8988T (cell line): ENCODE measurements at places on chromosomes 16 and 17.

- DNase-seq = no peak
These were observed 3.7 kb upstream of the PYCR1 start for GRCh38 chr17:81940538-81941483.

DNA sequence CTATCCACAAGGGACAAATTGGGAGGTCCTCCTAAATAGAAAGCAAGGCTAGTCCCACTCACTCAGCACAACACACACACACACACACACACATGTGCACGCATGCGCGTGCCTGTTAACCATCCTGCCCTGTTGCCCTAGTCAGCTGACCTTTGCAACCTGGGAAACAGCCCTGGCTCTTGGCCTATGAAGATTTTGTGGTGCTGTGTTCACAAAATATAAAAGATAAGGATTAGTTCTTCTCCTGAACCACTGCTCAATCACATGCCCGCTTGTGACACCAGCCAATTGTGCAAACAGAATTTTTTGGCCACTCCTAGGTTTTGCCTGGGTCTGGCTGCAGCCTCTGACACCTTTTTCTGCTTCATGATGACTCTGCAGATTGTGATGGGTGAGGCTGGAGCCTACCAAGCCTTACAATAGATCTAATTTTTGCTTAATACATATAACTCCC, 3.3 kb upstream of the CES1 start:
- no peak for DNase-seq

DNA sequence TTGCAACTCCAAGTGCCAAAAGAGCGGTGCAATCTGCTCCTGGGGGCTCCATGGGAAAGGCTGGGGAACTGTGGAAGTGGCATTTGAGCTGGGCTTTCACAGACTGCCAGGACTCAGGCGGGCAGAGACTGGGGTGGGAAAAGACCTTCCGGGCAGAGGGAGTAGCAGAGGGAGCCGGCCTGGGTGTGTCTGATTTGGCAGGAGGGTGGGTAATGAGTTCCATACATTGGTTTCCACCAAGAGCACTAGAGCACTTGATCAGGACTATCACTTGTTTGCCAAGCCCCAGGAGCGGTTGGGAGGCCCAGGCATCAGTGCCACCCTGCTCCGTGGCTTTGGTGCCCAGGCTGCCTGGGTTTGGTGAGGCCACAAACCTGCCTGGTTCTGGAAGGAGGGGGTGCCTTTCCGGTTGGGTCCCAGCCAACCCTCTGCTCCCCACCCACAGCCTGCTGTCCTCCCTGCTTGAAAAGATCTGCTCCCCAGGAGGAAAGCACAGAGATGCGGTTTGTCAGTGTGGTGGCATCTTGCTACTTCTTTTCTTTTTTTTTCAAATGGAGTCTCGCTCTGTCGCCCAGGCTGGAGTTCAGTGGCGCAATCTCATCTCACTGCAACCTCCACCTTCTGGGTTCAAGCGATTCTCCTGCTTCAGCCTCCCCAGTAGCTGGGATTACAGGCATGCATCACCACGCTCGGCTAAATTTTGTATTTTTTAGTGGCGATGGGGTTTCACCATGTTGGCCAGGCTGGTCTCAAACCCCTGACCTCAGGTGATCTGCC, 3.5 kb upstream of the TRIM47 start:
- no peak for DNase-seq

GRCh38 chr16:57948027-57948426, 22.9 kb downstream of the CNGB1 start:
- DNase-seq = no peak

- no peak for DNase-seq
These were observed 56.8 kb downstream of the TMEM114 start for GRCh38 chr16:8533509-8533908.

DNA sequence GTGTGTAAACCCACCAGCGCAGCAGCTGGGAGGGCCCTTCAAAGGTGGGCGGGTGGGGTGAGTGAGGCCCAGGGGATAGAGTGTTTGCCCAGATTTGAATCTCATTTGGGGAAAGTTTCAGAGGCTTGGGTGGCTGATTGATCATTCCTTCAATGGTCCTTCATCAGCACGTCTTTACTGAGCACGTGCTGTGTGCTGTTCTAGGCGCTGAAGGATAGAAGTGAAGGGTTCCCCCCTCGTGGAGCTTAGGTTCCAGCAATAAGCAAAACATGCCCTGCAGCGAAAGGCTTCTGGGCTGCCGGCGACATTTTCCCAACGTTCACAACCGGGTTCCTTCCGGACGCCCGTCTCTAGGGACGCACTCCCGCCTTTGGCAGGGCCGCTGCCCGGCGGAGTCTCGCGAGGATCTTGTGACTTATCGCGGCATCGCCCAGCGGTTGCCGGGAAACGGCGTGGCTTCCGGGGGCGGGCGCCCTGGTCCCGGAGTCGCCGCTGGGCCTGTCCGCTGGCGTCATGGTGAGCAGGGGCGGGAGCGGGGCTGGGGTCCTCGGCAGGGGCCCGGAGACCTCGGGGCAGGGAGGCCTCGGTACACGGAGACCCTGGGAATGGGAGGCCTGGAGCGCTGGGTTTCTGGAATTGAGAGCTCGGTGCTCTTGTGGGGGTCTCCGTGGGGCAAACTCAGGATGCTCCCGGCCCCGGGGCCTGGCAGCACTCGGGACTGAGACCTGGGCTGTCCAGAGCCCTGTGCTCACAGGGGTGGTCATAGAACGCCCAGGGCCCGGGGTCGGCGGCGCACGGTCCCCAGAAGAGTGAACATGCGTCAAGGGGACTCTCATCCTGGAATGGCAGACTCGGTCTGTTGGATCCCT, 3.2 kb upstream of the DBNDD1 start:
- peak; percentile 100 for DNase-seq

- DNase-seq = no peak
These were observed 11.1 kb downstream of the CRYBA1 start for GRCh38 chr17:29257756-29258155.

DNA sequence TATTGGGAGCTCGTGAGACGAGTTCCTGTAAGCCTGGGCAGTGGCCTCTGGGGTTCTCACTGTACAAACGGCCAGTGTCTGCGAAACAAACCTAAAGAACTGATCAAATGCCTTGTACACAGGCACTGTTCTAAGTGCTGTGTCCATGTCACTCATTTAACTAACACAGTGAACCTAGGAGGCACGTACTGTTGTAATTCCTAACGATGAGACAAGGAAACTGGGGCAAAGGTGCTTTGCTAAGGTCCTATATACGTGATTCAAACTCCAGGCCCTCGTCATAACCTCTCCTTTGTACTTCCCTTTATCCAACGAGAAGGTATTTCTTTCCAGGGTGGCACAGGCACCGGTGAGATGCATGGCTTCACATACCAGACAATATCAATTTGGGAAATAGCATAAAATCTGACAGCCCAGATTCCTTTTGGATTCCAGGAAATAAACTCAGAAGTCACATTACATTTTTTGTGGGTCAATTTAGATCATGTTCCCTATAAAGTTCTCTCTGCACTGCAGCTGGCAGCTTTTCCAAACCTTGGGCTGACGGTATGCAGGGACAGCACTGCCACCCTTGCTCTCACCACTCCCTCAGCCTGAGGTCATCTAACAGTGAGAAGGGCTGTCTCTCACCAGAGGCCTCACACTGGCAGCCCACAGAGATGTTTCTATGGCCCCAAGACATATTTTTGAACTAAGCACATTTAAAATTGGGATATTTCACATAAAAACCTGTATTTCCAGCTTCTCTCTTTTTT, 18.3 kb downstream of the GLYR1 start:
- DNase-seq = no peak

DNA sequence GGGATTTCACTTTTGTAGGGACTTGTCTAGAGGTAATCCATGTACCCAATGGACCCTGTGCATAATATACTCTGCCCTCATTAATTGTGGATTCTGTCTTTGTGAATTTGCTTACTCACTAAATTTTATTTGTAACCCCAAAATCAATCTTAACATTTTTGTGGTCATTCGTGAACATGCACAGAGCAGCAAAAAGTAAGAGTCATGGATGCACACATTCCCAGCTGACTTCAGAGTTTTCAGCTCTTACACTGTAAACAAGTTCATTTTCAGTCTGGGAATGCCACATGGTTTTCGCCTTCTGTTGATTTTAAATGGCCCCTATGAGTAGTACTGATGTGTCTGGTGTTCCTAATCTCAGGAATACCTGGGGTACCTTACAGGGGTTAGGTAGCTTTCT, 24.3 kb downstream of the TAC4 start:
- DNase-seq = no peak

DNA sequence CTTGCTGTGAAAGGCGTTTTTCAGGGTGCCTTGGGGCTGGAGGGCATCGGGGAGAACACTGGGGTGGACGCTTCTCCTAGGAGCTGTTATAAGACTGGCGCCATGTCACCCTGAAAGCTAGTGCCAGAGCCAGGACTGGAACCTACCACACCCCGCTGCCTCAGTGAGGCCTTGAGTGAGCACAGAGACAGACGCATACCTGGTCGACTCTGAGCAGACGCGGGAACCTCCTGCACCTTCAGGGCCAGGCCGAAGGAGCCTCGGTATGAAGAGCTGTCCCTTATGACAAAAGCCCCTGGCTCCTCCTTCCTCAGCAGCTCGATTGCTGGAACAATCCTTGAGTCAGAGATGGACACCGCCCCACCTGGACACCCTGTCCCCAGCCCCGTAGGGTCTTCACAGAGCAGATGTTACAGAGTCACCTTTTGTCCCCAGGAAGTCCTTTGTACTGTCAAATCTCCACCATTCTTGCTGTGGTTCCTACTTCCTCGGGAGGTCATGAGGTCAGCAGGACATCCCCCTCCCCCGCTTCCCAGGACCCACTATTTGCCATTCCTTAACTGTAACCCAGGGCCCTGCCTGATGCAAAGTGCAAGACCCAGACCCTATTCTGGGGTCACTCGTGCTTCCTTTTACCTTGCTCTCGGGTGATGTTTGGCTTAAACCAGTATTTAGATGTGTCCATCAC, 17.0 kb downstream of the TNS4 start:
- DNase-seq = no peak

GRCh38 chr16:61834082-61834481, 202.2 kb downstream of the CDH8 start:
- no peak for DNase-seq

DNA sequence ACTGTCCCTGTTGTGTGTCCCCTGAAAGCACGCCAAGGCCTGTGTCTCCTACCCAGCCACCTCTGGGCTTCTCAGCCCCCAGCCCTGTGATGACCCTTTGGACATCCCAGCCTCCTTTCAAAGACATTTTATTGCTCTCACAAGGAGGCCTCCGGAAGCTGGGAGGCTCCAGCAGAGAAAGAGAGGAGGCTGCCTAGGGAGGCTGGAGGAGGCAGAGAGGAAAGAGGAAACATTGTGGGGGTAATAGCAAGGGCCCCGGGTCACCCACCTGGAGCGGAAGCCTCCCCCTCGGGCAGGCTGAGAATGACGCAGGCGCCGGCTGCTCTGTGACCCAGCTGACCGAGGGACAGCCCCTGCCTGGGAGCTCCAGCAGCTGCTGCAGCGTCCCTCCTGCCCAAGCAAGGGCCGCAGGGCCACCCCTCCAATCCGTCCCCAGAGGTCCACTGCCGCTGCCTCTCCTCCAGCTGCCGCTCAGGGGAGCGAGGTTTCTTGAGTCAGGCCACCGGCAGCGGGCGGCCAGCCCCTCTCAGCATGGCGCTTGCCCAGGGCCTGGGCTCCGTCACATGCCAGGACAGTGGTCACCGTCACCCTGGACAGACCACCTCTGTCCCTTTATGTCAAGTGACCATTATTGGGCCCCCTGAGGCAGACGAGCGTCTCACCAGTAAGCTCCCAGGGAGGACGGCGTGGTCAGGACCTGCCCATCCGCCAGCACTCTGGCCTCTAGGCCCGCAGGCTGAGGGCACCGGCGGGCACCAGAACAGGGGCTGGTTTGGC, 29.3 kb downstream of the ACTG1 start:
- no peak for DNase-seq

DNA sequence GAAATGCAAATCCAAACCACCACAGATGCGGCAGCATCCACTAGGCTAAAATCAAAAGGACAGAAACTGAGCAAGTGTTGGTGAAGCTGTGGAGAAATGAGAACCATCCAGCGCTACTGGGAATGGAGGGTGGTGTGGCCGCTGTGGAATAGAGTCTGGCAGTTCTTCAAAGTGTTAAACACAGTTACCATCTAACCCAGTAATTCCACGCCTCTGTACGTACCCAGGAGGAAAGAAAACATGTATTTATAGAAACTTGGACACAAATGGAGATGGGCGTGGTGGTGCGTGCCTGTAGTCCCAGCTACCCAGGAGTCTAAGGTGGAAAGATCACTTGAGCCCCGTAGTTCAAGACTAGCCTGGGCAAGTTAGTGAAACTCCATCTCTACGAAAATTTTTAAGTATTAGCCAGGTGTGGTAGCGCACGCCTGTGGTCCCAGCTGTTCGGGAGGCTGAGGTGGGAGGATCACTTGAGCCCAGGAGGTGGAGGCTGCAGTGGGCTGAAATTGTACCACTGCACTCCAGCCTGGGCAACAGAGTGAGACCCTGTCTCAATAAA, 11.6 kb downstream of the SLC25A10 start:
- DNase-seq = no peak

DNA sequence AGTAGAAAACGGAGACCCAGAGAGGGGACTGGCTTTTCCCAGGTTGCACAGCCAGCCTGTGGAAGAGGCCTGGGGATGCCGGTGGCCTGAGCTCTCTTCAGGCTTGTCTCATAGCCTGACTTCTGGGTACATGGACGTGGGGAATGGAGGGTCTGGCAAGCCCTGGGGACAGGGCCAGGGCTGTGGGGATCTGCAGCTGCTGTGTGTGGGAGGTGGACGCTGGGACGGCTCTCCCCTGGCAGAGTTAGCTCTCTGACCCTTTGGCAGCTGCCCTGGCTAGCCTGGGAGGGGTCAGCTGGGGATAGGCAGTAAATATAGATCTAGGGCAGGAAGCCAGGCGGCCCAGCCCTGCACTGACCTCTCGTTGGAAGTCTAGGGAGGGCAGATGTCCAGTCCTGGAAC, 20.5 kb downstream of the SLC4A1 start:
- DNase-seq = no peak

DNA sequence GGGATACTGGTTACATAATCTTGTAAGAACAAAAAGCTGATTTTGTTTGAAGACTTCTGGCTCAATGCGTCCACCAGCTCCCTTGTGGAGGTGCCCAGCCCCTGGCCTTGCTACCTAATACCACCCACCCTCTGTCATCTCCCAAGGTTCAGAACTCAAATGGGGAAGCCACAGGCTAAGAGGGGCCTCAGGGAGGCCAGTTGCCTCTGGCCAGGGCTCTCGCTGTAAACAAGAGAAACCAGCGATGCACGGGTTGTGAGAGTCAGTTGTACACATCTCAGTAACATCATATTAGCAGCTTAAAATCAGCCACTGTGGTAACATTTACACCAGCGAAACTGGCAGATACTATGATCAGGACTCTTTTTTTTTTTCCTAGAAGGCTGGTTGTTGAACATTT, 6.0 kb downstream of the TEKT5 start:
- DNase-seq = no peak

DNA sequence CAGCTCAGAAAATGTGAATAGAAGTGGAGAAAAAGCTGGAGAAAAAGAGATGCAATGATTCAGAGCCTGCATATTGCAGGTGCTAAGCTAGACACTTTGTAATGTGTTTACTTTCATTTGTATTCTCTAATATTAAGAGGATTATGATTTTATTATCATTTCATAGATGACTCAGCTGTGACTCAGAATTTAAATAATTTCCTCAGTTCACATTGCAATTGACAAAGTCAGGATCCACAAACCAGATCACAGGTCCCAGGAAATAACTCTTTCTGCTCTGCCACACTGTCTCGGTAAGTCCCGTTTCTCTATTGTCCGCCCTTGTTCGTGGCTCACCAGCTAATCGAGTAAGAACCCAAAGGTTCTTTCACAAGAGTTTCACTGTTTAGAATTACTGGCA, 235.4 kb upstream of the MON1B start:
- no peak for DNase-seq
